HT1080 (cell line): ENCODE measurements at places on chromosomes 1 and 21. TPM values are rescaled to one million over a fixed set of nuclear protein-coding genes. Genes with fewer than 3 reads are reported as not detected.
A peak's percentile ranks its signal among the peaks of the same experiment; 100 is the strongest.

- peak; percentile 100 for DNase-seq
These were observed 18.6 kb downstream of the AZIN2 start for GRCh38 chr1:33099290-33100118.

The SERPINC1 gene
- total RNA-seq, result not detected in 2 replicates

GRCh38 chr21:33966324-33966949 is 50.8 kb upstream of the ATP5PO start:
- no peak for DNase-seq

- peak; percentile 52 for DNase-seq
These were observed 20.3 kb downstream of the MECR start for GRCh38 chr1:29210278-29211085.

The MFSD2A gene
- 0.19 and 0.37 TPM in 2 replicates for total RNA-seq

DNA sequence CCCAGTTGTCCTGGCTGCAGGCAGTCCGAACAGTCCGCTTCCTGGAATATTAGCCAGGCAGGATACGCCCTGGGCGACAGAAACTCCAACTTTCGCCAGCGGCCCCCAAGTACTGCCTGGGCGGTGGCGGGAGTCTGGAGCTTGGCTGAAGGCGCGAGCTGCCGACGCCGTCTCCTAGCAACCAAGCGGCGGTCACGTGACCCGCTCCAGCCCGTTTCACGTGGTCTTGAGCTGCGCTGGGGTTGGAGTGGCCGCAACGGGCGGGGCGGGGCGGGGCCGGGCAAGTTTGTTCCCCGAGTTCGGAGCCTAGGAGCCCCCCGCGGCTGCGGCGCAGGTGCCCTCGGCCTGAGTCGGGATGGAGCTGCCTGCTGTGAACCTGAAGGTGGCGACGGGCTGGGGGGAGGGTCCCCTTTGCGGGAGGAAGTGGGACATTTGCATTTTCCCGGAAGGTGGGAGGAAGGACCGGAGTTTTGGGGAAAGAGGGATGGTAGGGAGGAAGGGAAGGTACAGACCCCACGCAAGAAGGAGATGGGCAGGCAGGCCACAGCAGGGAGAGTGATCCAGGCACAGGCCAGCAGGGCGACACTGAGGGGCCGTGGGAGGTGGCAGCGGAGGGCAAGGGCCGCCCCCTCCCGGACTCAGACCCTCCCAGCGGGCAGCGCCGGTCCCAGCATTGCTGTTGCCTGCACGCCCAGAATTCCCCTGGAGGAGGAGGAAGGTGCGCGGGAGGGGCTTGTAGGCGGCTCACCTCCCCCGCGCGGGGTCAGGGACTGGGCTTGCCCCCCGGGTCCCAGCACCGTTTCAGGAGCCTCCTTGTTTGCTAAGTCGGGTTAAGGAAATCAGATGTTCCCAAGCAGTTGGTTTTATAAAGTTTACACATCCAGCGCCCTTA is at the start of gene AGTRAP:
Gene AGTRAP (plus strand): TSS at position 283 of the 892 bp plus-strand sequence. CDS start 73 bp downstream, at position 356.
- DNase-seq, result peak; percentile 87

DNA sequence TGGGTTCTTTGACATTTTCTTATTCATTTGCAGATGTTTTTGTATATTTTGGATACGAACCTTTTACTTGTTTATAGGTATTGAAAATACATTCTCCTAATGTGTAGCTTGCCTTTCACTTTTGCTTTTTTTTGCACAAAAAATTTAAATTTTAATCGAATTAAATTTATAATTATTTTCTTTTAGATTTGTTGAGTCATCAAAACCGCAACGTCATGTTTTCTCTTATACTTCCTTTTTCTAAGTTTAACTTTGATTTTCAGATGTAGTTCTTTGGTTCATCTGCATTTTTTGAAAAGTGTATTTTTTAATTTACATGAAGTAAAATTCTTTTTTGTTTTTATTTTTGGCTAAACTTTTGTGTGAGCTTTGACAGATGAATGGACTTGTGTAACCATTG is 243.7 kb upstream of the DPYD start:
- DNase-seq, result no peak

DNA sequence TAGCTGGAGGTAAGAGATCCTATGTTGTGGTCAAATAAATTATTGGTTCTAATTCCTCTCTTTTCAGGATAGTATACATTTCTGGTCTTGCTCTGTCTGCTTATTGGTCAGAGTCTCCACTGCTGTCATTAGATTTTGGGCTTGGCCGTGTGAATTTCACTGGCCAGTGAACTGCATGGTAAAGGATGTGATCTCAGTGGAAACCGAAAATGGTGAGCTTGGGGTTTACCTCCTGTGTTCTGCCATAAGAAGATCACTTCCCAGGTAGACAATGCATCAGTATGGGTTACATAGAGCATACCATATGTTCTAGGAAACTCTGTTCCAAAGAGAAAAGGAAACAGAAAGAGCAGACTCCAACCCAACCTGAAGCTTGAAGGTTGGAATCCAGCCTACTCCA is 1123.3 kb upstream of the B3GALT2 start:
- DNase-seq, result no peak

DNA sequence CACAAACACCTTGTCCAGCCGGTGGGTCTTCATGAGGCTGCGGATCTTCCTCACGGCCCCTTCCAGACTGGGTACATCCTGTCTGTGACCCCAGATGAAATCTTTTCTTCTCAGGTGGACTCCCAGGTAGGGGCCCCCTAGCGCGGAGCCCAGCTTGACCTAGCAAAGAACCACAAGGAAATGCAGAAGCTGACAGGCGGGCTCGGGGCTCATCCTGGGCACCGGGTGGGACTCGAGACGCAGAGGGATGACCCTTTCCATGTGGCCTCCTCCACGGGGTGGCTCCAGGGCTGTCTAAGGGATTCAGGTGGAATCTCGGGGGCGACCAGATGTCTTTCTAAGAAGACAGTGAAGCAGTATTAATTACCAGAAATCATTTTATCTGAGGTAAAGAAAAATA is 17.8 kb downstream of the POFUT2 start:
- DNase-seq, result no peak

- no peak for DNase-seq
These were observed 22.8 kb upstream of the ATP5PO start for GRCh38 chr21:33938381-33938780.

GRCh38 chr1:57520743-57521515 is 97.1 kb upstream of the DAB1 start:
- no peak for DNase-seq

The ILDR2 gene
- total RNA-seq, result 8.3 and 15.4 TPM in 2 replicates

GRCh38 chr1:227351443-227351842 is 33.2 kb upstream of the CDC42BPA start:
- DNase-seq, result peak; percentile 53

GRCh38 chr1:181083842-181084605 is 4.5 kb upstream of the IER5 start:
- peak; percentile 55 for DNase-seq

DNA sequence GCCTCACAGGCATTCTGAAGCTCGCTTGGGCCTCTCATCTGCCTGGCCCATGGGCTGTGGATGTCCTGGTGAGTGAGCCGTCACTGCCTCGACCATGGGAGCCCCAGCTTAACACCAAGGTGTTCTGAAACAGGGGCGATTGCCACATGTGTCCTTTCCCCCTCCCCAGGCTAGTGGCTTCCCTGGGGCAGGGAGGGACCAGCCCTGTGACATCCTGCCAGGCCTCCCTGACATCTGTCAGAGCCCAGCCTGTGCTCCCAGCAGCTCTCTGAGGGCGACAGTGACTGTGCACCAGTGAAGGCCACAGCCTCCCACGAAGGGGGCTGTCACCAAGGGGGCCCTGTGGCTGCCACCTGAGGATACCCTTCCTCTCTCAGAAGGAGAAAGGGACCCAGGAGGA is 35.9 kb upstream of the CCDC27 start:
- no peak for DNase-seq

GRCh38 chr1:174946031-174946430 is 53.7 kb upstream of the CACYBP start:
- no peak for DNase-seq

DNA sequence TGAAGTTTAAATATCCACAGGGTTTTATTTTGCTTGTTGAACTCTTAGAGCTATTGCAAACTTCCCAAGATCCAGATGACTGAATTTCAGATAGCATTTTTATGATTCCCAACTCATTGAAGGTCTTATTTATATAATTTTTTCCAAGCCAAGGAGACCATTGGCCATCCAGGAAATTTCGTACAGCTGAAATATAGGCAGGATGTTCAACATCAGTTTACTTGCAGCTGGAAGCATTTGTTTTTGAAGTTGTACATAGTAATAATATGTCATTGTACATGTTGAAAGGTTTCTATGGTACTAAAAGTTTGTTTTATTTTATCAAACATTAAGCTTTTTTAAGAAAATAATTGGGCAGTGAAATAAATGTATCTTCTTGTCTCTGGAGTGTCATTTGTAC is 32.8 kb upstream of the DDR2 start:
- no peak for DNase-seq

DNA sequence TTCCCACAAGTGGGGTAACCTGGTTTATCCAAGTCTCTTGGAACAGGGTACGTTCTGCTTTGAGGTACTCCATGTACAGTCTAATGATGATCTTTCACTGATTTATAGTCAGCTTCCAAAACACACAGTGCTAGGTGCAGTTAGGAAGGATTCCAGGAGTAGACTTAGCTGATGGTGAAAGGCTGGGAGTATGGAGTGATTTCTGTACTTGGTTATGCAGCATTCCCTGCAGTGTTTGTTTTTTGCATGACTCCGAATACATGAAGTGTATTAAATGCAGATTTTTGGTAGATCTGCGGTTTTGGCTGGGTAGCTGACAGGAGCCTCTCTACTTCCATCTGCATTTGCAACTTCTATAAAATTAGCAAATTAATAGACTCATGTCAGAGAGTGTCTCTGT is 3.7 kb downstream of the HMGN2 start:
- DNase-seq, result no peak

DNA sequence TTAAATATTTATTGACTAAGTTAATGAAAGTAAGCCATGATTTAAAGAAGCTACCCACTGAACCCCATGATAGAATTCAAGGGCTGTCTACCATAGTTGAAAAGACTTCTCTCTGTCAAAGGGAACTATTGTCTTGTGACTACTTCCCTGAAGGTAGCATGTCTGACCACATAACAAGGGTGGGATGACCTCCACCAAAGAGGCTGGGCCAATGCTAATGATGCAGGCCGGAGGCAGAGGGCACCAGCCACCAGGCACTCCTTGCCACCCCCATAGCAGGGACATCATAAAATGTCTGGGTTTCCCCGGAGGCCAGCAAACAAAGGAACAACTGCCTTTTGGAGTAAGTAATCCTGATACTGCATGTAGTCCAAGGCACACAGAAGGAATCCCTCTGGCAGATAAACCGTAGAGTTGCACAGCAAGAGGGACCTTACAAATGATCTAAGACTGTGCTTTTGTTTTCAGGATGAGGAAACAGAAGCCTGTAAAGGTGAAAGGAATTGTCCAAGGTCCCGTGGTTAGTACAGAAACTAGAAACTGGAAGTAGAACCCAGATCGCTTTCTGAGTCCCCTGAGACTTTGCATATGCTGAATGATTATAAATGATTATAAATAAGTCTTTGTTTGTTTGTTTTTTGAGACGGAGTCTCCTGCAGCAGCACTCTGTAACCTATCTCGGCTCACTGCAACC is 33.5 kb upstream of the ITPKB start:
- DNase-seq, result no peak

The SPRR2G gene
- total RNA-seq, result not detected in 2 replicates

DNA sequence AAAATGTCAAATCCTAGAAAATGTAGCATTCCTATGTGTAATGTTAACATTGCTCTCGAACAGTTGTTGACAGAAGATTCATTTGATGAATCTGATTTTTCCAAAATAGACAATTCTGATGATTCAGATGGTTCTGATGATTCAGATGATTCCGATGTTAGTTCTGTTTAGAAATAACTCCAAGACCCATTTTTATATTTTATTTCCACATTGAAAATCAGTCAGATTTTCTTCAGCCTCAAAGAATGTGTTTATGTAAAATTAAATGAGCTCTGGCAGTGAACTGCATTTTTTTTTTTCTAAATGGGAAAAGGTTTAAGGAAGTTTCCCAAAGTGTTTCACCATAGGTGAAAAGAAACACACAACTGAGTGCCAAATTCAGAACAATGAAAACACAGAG is 136.5 kb downstream of the TSEN15 start:
- DNase-seq, result no peak

DNA sequence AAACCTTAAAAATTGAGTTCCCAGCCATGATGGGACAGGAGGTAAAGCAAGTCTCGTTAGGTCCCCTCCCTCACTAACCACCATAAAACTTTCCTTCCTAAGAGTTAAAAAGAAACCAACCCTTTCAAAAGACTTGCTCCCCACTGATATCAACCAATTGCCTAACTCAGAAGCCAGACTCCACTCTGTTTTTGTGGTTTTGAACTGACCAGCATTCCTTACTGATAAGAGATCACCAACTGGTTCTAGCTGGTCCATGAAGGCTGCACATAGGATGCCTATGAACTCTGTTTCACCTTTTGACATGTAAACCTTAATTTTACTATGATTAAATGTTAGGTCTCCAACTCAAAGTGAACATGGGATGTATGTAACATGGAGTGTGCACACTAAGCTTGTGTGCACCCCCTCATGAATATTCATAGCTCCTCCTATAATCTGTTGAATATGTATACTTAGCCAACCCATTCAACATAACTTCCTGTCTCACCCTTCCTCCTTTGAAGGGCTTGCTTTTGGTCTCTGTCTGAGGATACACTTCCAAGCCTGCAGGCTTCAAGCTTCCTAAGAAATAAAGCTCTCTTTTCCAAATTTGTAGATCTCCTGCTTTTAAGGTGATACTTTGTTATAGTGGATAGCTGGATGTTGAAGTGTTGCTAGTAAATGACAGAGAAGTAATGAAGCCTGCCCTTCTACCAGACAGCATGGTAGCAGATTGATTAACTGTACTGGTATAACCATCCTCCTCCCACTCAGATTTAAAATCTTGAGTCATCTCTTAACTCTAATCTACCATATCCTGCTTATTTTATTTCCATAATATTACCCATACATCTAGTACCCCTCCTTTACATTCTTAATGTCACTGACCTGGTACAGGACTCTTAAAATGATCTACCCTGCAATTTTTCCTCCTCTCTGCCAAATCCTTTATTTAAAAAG is 95.6 kb downstream of the ZNF644 start:
- DNase-seq, result peak; percentile 65

DNA sequence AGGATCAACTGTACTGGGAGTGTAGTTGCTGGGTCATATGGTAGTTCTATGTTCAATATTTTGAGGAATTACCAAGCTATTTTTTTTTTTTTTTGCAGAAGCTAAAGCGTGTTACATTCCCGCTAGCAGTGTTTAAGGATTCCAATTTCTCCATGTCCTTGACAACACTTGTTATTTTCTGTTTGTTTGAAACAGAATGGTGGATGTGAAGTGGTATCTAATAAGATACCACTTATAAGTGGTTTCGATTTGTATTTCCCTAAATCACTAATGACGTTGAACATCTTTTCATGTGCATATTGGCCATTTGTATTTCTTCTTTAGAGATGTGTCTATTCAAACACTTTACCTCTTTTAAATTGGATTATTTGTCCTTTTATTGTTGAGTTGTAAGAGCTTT is 112.2 kb downstream of the DISP1 start:
- no peak for DNase-seq
